T follicular helper cell (primary cell): ENCODE measurements at places on chromosomes 7 and 10.

DNA sequence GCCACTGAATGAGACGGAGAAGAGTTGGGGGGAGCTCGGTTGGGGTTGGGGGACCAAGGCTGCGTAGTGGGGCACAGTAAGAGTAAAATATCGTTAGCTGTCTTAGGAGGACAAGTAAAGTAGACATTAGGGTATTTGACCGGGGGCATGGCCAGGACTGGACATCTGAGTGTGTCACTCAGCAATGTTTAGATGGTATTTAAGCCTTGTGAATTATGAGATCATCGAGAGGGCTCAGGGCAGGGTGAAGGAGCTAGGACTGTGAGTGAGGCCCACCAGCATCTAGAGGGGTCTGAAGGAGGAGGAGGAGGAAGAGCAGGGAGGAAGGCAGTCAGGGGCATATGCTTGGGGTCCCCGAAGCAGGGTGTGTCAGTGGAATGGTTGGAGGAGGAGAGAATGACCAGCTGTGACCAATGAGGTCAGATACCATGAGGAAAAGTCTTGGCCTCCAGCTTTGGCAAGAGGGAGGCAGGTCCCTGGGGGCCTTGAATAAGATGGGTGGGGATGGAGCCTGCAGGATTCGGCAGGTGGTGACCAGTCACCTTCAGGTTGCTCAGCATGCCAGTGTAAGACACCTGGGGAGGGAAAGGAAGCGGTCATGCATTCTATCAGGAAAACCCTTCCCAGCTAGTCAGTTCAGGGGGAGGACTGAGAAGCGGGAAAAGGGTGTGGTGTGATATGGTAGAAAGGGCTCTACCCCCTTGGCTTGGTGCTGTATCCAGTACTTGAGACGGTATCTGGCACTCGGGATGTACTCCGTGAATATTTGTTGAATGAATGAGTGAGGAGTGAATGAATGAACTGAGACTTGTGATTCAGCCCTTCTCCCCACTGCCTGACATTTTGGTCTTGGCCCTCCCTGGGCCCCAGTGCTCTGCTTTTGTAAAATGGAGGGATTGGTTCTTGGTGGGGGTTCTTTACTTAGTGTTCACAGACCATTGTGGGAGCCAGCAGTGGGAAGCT is 34.8 kb upstream of the SH2D4B start:
- DNase-seq: no peak

GRCh38 chr7:140581411-140581810 is 59.2 kb downstream of the DENND2A start:
- no peak for DNase-seq

GRCh38 chr7:150721970-150722373 is 5.6 kb downstream of the GIMAP1 start:
- no peak for DNase-seq

DNA sequence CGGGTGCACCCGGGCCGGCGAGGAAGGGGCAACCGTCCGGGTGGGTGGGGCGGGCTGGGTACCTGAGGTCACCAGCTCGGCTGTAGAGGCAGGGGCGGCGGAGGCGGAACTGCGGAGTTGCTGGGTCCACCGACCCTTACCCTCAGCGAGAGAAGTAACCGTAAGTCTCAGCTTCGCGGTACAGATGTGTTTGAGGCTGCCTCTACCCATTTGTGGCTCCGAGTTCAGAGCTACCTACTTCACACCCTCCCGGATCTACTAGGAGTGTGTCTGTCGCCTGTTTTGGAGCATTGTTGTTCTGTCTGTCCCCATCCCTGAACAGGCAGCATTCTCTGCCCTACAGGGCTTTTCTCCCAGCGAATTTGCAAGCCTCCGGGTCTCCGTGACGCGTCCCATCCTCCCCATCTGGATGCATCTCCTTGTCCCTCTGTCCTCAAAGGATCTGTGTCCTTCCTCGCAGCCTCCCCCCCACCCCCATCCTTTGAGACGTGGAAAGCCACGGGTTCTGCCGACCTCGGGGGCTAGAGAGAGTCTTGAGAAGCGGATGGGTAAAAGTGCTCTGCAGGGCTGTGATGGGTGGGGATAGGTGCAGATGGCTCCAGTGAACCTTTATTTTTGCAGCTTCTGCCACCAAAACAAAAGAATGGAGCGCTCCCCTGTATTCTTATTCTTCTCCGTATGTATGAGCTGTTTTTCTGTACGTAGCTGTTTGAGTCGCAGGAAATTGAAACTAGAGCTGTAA is 757 bp downstream of the ANKIB1 start:
- DNase-seq: peak; percentile 1

- no peak for DNase-seq
Measured at GRCh38 chr10:697097-697875, 7.8 kb upstream of the DIP2C start.

GRCh38 chr10:65496541-65496940 is 1429.3 kb upstream of the LRRTM3 start:
- no peak for DNase-seq

DNA sequence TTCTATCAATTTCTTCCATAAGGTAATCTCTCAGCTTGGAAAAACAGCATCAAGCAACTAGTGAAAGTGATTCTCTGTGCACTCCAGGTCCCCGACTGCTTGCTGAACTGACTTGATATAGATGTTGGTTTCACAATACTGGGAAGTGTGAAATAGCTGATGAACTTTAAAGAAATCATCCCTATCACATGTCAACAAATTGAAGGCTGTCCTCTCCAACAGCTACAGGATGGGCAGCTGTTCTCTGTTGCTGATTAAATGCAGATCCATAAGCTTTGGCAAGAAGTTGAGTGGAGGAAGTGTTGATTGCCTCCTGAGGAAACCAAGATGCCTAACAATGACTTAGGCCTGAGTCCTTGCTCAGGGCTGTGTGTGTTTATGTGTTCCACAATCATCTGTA is 130.4 kb upstream of the GDF10 start:
- DNase-seq: no peak

GRCh38 chr7:6442114-6442513 is 5.6 kb downstream of the DAGLB start:
- no peak for DNase-seq

- DNase-seq: no peak
Measured at GRCh38 chr10:47286591-47287315, 13.2 kb upstream of the GDF10 start.

DNA sequence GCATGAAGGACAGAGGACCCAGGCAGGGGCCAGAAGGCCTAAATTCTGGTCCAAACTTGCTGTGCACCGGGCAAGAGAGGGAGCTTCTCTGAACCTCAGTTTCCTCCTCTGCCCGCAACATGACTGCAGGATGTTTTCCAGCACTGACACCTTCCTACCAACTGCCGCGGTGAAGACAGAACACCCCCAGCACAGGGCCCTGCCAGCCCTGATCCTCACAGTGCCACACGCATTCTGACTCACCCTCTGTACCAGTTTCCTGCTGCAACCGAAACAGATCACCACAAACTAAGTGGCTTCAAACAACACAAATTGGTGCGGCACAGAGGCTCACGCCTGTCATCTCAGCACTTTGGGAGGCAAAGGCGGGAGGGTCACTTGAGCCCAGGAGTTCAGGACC is 18.1 kb downstream of the MAD1L1 start:
- DNase-seq: no peak

DNA sequence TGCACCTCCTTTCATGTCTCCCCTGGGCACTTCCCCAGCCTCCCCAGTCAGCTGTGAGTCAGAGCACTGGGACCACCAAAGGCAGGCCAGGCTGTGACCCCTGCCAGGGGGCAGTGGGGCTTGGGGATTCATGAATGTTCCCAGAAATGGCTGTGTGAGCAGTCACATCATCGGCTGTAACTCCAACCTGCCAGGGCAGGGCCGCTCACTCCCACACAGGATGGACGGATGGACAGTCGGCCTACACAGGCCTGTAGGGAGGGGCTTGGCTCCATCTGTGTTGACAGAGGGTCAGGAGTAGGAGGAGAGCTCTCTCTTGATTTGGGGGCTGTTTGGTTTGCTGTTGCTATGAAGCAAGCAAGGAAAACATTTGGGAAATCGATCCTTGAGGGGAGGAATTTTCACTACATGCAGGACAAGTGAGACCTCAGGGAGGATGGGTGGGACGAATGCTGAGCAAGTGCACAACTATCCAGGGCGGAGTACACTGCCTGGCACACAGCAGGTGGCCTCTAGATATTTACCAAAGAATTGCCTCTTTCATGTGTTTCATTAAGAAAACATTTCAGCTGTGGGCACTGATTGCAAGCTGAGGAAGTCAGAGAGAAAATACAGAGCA is 2.9 kb upstream of the IGFBP1 start:
- no peak for DNase-seq

DNA sequence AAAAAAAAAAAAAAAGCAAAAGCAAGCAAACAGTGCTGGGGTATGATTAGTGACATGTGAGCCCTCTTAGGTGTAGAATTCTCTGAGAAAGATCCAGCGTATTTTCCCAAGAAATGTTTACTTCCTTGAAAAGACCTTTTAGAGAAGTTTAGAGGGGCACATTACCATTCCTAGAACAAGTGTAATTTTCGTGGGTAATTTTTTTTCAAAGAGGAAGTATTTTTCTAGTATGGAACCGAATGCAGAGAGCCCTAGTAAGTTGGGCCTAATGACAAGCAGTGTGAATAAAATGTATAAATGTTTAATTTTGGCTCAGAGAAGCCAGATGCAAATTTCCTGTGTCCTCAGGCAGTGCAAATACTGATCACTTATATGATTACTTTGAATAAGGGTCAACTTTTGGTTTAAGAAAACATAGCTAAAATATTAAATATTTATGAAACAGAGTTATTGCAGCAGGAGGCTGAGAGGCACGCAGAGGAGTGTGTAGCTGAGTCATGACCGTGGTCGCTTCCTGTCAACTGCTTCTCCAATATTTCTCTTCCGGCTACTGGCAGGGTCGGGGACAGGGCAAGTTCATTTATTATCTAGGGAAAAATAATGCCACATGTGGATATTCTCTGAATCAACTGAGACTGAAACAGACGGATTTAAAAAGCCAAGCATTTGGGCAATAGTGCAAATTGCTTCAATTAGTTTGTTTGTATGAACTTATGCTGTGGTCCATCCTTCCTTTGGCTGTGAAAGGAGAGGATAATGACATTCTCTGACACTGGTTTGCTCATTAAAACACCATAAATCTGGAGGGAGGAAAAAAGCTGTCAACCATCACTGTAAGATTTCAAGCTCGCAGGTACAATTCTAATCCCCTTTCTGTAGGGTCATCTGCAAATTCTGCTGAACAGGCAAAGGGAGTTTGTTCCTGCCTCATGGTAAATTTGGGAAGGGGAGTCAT is 495.2 kb downstream of the GLRX3 start:
- DNase-seq: no peak

GRCh38 chr7:99631295-99632109 is 14.8 kb downstream of the ZSCAN25 start:
- DNase-seq: no peak

DNA sequence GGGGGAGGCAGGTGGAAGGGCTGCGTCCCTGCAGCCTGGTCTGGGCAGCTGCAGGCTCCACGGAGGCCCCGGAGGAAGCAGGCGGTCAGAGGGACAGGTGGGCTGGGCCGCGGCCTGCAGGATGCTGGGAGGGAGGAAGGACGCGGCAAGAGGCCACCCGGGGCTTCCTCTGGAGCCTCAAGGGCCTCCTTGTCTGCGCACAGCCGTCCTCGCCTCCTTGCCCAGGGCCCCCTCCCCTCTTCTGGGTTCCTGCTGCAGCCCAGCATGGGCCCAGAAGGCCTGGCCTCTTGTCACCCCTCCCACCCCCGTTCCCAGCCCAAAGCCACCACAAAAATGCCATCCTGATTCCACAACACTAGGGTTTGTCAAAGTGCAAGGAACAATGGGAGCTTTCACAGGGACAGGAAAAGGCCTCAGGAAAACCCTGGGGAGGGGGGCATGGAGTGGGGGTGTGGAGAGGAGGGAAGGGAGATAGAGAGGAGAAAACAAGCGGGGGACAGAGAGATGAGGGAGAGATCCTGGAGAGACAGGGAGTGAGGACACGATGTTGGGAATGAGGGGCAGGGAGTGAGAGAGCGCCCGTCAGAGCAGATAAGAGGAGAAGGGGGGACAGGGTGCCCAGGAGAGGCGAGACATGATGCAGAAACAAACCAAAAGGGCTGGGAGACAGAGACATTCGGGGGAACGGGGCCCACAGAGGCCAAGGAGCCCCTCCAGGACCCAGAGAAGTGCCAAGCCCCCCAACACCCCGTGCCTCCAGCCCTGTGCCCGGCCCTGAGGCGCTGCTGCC is 41.8 kb downstream of the ZCCHC24 start:
- DNase-seq: no peak

- DNase-seq: no peak
Measured at GRCh38 chr10:132746801-132747625, 38.9 kb downstream of the NKX6-2 start.

- no peak for DNase-seq
Measured at GRCh38 chr7:5420067-5420880, 3.4 kb downstream of the TNRC18 start.

GRCh38 chr10:127357265-127357664 is 160.9 kb upstream of the INSYN2A start:
- no peak for DNase-seq

- DNase-seq: no peak
Measured at GRCh38 chr7:36852931-36853330, 128.6 kb upstream of the AOAH start.

GRCh38 chr7:32154797-32155196 is 84.6 kb upstream of the PDE1C start:
- DNase-seq: no peak

- no peak for DNase-seq
Measured at GRCh38 chr10:32988604-32989003, 30.6 kb upstream of the ITGB1 start.

DNA sequence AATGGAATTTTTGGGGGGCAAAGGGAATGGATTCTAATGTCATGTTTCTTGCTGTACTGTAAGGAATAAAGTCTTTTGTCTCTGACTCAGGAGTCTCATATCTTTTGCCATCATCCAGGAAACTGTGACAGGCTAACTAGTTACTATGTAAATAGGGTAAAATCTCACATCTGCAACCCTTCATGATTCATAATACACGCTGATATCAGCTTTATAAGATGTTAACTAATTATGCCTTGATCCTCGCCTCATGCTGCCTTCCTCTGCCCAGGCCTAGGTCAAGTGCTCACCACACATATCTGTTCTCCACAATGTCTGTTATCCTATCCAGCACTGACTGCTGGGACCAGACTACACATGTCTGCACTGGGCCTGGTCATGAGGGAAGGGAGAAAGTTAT is 81.3 kb upstream of the CXCL12 start:
- DNase-seq: no peak

- no peak for DNase-seq
Measured at GRCh38 chr10:102111276-102111675, 8.9 kb downstream of the LDB1 start.

GRCh38 chr7:151433721-151434400 is 6.1 kb downstream of the CRYGN start:
- DNase-seq: no peak

DNA sequence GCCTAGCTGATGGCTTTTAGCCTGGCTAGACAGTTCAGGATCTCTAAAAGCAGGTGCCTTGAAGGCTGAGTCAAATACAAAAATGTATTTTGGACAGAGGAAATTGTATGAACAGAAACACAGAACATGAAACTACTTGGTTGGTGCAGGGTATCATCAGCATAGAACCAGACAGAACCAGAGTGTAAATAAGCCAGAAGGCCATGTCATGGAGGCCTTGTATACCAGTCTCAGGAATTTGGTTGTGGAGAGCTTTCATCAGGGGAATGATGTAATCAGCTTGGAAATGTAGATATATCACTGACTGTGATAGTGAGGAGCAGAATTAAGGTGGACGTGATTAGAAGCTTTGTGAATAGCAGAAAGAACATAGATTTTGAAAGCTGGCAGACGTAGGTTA is 82.9 kb downstream of the CFTR start:
- DNase-seq: no peak
